ENCODE measurements at places on chromosomes 12 and 14.

GRCh38 chr14:106665814-106666213 lies 1139.4 kb downstream of the TMEM121 start:
- no peak for DNase-seq

- no peak for DNase-seq
Observed at GRCh38 chr12:56046027-56046780, 4.5 kb downstream of the RPS26 start.

- no peak for DNase-seq
Observed at GRCh38 chr14:100056964-100057795, 8.0 kb upstream of the EVL start.

DNA sequence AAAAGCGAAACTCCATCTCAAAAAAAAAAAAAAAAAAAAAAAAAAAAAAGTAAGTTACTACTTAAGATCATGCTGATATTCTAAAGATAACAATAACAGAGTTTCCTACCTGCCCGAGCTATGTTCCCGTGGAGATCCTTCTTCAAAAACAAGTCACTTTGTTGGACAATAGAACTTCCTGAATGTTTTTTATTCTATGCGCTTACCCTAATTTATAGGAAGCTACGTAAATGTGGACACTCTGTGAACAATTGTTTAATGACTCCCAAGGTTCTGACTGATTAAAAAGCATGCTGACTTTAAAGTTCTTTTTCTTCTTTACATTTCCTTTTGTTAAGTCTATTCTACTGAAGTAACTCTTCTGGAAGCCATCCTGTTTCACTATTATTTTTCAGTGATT lies 52.5 kb downstream of the FGD4 start:
- no peak for DNase-seq

- DNase-seq = no peak
Observed at GRCh38 chr14:75297411-75298040, 18.9 kb downstream of the FOS start.

GRCh38 chr12:27005495-27005894 lies 8.7 kb downstream of the TM7SF3 start:
- DNase-seq = no peak

GRCh38 chr12:11543457-11544158 lies 105.9 kb upstream of the ETV6 start:
- no peak for DNase-seq

DNA sequence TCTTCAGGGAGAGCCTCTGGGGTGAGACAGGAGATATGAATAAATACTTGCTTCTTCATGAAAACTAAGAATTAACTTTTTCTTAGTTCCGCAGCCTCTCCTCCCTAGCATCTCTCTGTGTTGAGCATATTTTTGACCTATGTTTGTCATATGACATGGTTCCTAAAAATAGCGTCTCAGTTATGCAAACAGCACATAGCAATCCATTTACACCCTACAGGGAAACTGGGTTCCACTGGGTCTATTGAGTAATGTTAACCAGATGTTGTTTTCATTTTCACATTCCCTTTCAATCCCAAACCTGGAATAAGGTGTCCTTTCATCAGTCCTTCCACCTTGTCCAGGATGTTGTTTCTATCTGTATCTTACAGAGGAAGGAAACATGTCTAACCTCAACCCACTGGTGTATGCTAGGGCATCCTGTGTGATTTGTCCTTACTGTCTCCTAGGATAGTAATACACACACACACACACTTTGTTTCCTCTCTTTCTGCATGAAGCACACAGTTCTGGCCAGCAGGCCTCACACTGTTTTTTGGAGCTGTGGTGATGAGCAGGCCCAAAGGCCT lies 1543.5 kb downstream of the AACS start:
- DNase-seq = no peak

GRCh38 chr14:75242546-75243273 lies 35.9 kb upstream of the FOS start:
- no peak for DNase-seq

- no peak for DNase-seq
Observed at GRCh38 chr12:273382-273781, 10.7 kb upstream of the SLC6A13 start.

DNA sequence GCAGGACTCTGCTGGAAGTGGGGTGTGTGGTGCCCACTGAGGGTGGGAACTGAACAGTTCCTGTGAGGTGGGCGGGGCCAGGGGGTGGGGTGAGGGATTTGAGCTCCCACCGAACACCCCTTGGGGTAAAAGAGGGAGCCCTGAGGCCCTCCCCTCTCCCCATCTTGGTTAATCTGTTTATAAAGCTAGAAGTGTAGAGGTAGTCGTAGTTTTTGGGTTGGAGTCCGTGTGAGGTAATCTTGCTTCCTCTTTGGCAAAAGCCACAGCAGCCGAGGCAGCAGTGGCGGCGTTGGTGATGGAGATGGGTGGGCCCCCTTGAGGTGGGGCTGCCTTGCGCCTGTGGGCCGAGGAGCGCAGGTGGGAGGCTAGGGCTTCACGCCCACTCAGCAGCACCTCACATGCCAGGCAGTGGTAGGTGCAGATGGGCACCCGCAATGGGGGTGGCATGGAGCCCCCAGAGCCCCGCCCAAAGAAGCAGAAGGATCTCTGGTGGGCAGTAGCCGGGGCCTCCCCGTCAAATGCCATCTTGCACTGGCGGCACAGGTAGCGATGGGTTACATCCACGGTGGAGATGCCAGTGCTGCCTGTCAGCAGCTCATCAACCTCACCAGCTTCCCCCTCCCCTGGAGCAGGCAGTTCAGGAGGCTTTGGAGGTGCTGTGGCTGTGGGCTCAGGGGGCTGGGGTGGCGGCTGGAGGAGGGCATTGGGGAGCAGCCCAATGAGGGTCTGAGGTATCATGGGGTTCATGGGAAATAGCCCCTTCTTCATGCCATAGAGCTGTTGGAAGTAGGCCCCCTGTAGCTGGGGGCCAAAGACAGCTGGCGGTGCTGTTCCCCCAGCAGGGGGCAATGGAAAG lies 29.6 kb downstream of the ZFHX2 start:
- no peak for DNase-seq

DNA sequence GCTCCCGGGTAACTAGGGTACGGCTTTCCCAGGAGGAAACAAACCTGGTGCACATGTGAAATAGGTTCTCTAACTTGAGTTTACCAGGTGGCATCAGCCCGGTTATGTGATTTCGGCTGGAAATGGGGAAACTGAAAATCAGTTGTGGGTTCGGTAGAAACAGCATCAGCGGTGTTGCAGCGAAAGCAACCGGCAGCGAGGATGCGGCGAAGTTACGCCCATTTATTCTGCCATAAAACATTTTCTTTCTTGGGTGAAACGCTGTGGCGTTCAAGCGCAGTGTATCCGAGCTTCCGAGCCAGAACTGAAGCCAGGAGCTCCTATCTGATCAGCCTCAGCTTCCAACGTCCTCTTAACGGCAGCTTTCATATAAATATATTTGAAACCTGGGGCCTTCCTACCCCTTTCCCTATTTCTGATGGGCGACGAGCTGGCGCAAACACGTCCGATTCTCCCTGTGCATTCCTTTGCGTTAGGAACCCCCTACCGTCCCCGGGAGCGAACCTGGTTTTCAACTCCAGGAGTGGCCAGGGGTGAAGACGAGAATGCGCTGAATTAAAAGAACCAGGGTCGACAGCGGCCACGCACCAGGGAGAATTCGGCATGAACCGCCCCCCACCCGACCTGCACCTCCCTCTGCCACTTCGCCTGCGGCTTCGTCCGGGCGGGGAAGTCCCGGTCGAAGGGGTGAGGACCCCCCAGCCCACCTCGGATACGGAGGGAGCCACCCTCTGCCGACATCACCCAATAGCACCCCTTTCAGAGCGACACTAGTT lies 1.6 kb downstream of the DPF3 start:
- no peak for DNase-seq

DNA sequence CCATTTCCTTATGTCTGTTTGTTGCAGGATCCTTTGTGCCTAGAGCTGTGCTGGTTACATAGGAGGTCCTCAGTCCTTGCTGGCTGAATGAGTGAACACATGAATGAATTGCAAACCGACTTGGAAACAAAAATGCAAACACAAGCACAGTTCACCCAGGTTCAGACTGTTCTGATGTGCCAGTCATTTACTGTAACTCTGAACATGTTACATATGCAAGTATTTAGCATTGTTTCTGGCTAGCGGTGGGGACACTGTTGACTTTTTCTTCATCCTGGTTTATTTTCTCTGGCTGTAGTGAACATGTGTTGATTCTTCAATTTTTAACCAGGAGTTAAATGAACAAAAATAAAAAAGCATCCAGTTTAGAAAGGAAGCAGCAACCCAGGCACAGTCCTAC lies 33.4 kb downstream of the TSPAN9 start:
- DNase-seq = no peak

- DNase-seq = no peak
Observed at GRCh38 chr12:123139926-123140675, 10.8 kb downstream of the PITPNM2 start.

DNA sequence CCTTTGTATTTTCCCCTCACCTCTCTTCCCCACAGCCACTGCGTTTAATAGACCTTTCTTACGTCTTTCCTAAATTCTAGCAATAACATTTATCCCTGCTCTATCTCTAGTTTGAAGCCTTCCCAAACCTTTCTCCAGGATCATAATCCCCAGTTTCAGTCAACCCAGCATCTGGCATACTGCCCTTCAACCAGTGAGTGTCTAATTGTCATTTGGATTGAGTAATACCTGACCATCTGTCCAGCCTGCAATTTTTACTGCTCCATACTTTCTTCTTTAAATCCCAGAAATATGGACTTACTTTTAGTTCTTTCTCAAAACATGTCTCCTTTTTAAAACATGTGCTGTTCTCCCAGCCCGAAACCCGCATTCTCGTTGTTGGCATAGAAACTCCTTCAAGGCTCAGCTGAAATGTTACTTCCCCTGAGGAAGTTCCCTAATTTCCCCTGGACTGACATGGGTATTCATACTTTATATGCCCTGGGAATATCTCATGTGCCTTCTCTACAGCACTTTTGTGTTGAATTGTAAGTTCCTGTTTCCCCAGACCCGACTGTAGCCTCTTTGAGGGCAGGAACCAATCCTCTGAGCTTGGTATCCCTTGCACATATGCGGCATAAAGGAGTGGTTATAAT lies 65.1 kb upstream of the ETV6 start:
- DNase-seq = no peak

- DNase-seq = no peak
Observed at GRCh38 chr14:52716155-52716554, 9.2 kb downstream of the PSMC6 start.

- no peak for DNase-seq
Observed at GRCh38 chr14:90842726-90843125, 26.5 kb upstream of the TTC7B start.

Measured in NCI-H2081 (cell line).